Esophagus squamous epithelium (tissue), 5 donors: ENCODE measurements at places on chromosomes 3 and 15.

DNA sequence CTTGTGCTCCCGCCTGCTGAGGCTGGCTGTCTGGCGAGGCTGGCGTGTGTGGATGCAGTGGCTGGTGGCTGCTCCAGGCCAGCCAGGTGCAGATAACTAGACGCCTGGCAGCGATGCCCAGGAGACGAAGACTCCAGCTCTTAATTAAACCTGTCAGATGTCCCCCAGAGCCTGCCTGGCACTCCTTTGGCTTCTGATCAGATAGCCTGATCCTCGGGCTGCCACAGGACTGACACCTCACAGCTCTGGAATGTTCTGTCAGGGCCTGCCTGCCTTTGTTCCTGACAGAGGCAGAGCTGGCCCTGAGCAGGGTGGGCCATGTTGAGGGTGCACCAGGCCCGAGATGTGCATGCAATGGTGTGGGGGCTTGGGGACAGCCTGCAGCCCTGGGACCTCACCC is 36.5 kb downstream of the PLXNA1 start:
- DNase-seq, result no peak

GRCh38 chr3:58708116-58708791 is 41.7 kb upstream of the FAM3D start:
- DNase-seq, result no peak

GRCh38 chr3:43979645-43980044 is 262.0 kb upstream of the TOPAZ1 start:
- no peak for DNase-seq

DNA sequence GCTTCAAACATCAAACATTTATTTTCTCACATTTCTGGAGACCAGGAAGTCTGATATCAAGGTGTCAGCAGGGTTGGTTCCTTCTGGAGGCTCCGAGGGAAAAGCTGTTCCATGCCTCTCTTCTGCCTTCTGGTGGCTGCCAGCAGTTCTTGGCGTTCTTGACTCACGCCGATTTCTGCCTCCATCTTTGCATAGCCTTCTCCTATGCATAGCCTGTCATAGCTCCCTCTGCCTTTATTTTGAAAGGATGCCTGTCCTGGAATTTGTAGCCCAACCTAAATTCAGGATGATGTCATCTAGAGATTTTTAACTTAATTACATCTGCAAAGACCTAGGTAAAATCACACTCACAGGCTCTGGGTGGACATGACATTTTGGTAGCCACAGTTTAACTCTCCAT is 70.4 kb downstream of the RGMA start:
- DNase-seq, result no peak

DNA sequence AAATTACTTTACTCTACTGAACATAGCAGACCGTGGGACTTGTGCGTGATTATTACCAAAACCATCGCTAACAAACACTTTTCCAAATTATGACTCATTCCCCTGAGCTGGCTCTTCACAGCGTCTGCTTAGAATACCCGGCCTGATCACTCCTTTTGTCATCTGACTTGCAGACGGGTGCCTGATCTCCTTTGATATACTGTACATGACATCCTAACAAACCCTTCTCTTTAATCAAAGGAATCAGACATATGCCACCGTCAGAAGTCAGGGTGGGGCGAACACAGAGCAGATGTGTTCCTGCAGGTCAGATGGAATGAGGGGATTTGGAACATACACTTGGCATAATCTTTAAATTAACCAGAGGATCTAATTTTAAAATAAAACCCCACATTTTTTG is 48.5 kb upstream of the SH3GL3 start:
- DNase-seq, result no peak

DNA sequence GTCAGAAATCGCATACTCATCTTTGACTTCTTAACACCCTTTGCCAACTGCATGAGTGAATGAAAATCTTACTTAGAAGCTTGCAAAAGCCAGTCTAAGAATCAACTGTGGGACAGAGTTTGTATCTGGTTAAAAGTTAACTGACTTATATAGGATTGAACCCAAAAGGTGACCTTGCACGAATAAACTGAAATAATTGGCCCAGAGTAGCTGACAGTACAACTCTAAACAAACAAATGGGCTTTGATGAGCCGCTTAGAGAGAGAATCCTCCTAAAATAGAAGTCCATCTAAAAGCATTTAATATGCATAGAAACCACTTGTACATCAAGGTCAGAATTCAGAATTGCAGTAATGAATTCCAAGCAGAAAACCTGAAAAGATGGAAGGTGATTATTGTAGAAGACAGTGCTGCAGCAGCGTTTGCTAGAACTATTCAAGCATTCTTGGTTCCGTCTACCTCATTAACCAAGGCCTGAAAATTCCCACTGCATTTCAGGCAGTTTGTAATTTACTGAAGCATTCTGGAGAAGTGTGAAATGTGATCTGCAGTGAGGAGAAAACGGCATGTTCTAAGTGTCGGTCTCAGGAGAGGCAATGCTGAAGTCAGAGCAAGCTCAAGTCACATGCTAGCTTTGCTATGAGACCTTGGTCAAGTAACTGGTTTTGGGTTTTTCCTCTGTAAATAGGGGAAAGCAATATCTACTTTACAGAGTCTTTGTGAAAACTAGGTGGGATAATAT is 103.7 kb downstream of the CADPS start:
- DNase-seq, result no peak

DNA sequence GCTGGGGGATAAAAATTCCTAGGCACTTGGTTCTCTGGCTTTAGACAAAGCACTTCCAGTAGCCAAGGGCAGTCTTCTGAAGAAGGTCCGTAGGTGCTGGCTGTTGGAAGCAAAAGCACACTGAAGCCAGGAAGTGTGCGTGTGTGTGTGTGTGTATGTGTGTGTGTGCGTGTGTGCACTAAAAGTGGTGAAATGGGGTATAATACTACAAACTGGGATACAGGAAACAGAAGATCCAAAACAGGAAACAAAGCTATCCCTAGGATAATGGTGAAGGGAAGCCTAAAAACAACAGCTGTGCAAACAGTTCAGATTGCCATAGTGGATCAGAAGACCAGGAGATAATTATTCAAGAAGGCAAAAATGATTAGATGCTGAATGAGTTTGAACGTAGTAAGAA is 103.4 kb downstream of the IL20RB start:
- DNase-seq, result no peak

- DNase-seq, result no peak
Observed at GRCh38 chr15:67685008-67685599, 140.2 kb upstream of the SKOR1 start.

GRCh38 chr15:39543651-39544050 is 37.2 kb upstream of the THBS1 start:
- no peak for DNase-seq

- no peak for DNase-seq
Observed at GRCh38 chr3:165336786-165337185, 140.6 kb upstream of the SLITRK3 start.

GRCh38 chr3:129727707-129728106 is 121.2 kb upstream of the PLXND1 start:
- DNase-seq, result no peak

- DNase-seq, result no peak
Observed at GRCh38 chr15:81126892-81127291, 7.2 kb upstream of the CFAP161 start.

DNA sequence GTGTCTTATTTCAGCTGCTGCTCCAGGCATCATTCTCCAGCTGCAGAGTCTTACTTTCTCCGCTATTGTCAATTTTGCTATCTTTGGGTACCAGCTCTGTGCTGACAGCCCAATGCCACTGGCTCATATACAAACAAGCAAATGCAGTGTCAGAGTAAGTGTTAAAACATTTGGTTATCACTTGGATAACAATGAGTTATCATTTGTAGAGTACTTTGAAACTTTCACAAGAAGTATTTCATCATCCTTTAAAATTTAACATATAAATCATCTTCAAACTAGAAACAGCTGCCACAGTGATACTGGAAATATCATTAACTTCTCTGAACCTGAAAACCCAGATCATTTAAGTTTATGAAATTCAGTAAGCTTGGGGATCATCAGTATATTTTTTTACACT is 13.8 kb downstream of the TSPAN3 start:
- DNase-seq, result no peak

GRCh38 chr3:76267851-76268380 is 482.6 kb upstream of the ZNF717 start:
- no peak for DNase-seq

- no peak for DNase-seq
Observed at GRCh38 chr3:117995842-117996437, 1038.7 kb downstream of the IGSF11 start.

DNA sequence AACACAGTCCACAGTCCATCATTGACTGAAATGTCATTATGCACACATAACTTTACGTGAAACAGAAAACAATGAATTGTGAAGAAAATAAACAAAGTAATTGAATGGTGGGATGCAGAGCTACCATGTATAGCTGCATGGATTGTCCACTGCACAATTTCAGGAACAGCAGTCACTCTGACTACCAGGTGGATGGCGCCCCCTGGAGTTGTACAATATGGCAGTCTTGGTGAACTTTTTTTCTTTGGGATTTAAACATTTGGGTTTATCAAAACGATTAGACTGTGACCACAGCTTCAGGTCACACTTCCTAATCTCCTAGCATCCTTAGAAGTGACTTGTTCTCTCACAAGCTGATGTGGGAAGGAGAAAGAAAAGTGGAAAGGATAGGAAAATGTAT is 48.9 kb upstream of the TCF12 start:
- DNase-seq, result no peak

DNA sequence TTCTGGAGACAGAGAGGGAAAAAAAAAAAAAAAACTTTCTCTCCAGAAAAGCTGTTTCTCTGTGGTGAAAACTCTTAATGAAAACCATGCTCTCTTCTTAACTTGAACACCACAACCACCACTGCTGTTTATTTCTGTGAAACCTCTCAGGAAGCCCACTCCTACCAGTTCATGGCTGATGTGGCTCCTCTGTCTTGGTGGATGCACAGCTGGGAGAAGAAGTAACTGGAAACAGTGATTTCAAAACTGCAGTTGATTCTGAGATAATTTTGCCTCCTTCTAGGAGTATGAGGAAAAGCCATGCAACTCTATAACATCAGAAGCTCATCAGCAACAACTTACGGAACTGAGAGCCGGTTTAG is 40.2 kb upstream of the PYGO1 start:
- no peak for DNase-seq

DNA sequence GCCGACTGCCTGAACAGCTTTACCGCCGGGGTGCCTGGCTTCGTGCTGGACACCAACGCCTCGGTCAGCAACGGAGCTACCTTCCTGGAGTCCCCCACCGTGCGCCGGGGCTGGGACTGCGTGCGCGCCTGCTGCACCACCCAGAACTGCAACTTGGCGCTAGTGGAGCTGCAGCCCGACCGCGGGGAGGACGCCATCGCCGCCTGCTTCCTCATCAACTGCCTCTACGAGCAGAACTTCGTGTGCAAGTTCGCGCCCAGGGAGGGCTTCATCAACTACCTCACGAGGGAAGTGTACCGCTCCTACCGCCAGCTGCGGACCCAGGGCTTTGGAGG is 815 bp downstream of the SPINT1 start:
- no peak for DNase-seq

DNA sequence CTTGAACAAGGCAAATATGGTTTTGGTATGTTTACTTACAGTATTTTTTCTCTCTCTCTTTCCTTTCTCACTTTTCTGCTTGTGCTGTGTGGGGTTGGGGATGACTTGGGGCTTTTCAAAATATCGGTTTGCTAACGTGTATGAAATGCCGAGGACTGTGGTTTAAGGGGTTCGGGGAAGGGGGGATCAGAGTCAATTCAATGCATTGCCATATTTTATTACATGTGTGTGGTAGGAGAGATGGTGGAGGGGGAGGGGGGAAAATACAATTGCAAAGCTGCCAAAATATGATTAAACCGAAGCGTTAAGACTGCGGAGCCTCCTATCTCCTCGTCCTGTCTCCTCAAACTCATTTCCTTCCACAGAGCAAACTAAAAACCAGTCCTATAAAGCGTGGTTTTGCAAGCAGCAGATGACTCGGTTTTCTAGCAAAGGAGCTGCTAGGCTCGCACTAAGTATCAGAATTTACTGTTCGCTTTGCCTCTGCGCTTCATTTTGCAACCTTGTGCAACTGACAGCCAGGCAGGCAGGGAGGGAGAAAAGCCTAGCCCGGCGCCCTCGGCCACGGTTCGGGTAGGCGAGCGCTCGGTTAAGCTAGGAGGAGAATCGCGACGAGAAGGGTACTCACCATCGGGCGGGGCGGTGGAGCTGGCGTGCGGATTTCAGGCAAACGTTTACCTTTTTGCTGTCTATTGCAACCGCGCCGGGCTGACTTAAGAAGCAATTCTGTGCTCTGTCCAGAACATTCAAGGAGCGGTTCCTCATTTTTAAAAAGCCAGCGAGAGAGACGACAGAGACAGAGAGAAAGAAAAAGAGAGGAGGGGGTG is 4.0 kb upstream of the NR2F2 start:
- no peak for DNase-seq

DNA sequence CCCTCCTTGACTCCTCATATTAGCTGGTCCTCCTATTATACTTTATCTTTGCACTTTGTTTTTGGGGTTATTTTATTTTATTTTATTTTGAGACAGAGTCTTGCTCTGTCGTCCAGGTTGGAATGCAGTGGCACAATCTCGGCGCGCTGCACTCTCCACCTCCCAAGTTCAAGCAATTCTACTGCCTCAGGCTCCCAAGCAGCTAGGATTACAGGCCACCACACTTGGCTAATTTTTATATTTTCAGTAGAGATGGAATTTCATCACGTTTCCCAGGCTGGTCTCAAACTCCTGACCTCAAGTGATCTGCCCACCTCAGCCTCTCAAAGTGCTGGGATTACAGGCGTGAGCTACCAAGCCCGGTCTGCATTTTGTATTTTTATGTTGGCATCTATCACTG is 126.7 kb downstream of the FOXB1 start:
- no peak for DNase-seq

DNA sequence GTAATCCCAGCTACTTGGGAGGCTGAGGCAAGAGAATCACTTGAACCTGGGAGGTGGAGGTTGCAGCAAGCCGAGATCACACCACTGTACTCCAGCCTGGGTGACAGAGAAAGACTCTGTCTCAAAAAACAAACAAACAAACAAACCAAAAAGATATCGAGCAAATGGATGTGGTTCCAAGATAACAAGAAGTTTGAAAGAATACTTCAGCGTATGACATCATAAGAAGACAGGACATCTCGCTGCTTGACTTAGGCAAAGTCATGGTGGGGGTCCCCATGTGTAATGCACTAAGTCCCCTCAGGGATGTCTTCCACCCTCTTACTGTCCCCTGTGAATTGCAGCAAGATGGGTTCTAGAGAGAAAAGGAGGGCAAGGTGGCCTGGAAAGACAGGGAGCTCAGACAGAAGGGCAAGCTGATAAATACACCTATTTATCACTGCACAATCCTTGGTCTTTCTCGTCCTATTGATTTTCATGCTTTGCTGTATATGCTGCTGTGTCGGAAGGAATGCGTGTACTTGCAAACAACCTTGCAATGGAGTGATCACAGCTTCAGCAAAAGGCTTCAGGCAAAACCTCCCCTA is 115.0 kb downstream of the BDH1 start:
- DNase-seq, result no peak

DNA sequence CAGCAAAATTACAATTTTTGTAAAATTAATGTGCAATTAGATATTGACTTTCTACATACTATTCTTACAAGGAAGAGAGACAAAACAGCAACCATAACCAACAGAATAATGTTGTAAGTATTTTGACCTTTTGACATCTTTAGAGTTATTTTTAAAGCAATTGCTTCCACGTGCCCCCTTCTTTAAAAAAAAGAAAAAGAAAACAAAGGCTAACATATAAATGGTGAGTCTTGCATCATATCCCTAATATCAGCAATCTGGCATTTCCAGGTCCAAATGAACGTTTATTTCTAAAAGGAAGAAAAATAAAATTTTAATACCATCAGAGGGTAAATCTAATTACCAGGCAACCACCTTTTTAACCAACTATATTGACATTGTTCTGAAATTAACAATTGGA is 19.3 kb upstream of the STRIT1 start:
- no peak for DNase-seq

- no peak for DNase-seq
Observed at GRCh38 chr3:40951636-40952035, 247.7 kb upstream of the CTNNB1 start.
